GM04504 (cell line): ENCODE measurements at places on chromosomes 5 and 9.

DNA sequence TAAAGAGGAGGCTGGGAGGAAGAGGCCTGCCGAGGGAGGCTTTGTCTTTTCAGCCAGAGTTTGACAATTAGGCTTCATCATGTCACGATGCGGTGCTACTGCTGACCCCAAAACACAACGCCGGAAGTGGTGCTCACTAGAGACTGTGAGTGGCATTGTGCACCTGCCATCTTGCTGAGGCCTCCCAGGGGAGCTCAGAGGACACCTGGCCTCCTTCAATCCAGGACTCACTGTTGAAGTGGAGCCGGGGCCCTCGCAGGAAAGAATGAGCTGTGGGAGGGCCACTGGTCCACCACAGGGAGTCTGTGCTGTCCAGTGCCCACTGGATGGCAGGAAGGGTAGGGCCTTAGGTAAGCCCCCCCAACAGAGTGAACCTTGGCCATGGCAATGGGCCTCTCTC is 12.7 kb upstream of the SLC25A48 start:
- DNase-seq = no peak

DNA sequence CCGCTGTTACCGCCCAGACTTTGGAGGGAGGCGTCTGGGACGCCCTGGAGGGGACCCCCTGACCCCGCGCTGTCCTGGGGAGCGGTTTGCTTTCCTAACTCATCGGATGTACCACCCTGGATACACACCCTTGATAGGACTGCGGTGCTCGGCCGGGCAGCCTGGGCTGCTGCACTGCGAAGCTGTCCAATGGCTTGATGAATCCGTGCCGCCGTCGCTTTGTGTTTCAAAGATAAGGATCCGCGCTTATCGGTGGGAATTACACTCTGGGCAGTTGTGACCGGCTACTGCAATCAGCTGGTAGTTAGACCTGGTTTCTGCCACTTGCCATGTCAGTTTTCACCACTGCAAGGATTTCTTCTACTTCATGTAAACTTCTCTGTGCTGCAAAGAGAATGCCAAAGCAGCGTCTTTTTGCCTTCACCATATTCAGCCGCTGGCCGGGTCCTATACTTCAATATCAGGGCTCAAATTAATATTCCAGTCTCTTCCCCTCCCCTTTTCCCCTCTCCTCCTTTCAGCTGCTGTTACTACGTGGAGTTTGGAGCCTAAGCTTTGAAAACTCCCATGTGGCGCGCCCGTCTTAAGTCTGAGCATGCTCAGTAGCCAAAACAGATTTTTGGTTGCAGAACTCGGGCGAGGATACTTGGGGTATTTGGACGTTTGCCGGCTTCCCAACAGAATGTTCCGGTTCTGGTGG is 727 bp downstream of the SMAD5 start:
- no peak for DNase-seq

GRCh38 chr5:104016646-104017045 is 454.1 kb upstream of the NUDT12 start:
- DNase-seq = peak; percentile 3

DNA sequence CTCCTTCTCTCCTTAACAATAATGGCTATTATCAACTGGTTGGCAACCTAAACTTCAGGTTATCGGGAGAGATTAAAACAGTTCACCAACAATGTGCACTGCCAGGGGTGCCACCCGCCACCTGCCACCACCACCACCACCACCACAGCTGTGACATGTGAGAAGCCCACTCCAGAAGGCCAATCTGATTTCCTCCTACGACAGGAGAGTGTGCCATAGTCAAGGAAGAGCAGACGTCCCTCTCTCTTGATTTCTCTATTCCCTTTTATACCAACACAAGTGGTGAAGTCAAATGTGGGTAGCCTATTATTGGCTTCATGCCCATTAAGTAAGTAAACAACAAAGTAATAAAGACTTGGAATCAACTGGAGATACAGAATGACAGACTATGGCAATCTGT is 22.4 kb downstream of the GNAQ start:
- DNase-seq = no peak

- no peak for DNase-seq
Measured at GRCh38 chr5:156759156-156759555, 90.9 kb upstream of the PPP1R2B start.

DNA sequence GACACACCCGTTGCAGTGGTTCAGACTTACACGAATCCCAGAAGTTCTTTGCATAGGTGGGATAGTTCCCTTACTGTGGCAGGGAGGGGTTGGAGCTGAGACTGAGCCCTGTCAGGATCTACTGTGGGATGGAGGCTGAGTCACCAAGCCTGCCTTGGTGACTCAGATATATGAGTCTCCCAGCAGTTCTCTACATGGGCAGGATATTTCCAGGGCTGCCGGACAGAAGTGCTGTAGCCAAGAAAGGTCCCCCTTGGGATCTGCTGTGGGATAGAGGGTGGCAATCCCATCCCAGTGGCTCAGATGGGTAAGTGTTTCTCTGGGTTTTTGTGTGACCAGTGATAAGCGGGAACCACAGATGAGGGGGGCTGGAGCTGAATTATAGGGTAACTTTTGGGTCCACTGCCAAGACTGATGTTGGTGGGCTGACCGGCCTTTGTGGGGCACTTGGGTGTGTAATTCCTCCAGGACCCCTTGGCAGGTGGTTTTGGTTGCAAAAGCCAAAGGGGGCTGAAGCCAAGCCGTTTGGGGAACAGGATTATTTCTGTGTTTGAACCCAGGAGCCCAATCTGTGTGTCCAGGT is 18.7 kb downstream of the XRCC4 start:
- peak; percentile 60 for DNase-seq

DNA sequence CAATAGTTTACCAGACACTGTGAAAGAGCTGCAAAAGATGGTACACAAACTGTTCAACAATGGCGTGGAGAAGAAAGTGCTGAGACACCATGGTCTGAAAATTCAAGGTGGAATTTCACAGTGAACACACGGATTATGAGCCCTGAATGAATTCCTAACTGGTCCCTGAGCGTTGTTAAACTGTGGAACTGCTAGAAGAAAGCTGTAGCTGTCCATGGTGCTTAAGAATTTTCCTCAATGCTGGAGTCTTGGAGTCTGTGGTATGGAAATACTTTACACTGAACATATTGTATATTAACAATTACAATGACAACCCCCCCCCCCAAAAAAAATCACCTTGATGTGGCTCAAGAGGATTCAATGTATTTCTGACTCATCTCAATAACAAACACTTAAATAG is 68.5 kb downstream of the SLC24A2 start:
- DNase-seq = peak; percentile 1

- peak; percentile 8 for DNase-seq
Measured at GRCh38 chr5:126519637-126520592, 75.1 kb downstream of the ALDH7A1 start.

GRCh38 chr5:90169078-90169477 is 240.5 kb downstream of the CETN3 start:
- DNase-seq = no peak

DNA sequence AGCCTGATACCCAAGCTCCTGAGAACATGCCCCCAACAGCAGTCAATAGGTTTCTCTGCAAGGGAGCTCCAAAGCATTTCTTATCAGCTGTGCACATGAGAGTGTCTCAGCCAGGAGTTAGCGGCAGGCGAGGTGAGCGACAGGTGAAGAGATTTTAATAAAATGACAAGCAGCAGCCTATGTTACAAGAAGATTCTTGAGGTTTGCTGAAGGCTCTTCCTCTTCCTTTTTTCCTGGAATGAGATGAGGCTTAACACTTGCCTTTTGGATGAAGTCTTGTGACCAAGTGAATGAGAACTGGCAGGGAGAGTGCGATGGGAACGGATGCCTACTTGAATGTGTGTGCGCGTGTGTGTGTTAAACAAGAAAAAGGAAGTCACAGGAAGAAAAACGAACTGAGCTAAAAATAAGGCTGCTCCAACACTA is 76.1 kb downstream of the SHB start:
- DNase-seq = no peak

- DNase-seq = no peak
Measured at GRCh38 chr9:37967014-37967760, 63.3 kb upstream of the SLC25A51 start.

DNA sequence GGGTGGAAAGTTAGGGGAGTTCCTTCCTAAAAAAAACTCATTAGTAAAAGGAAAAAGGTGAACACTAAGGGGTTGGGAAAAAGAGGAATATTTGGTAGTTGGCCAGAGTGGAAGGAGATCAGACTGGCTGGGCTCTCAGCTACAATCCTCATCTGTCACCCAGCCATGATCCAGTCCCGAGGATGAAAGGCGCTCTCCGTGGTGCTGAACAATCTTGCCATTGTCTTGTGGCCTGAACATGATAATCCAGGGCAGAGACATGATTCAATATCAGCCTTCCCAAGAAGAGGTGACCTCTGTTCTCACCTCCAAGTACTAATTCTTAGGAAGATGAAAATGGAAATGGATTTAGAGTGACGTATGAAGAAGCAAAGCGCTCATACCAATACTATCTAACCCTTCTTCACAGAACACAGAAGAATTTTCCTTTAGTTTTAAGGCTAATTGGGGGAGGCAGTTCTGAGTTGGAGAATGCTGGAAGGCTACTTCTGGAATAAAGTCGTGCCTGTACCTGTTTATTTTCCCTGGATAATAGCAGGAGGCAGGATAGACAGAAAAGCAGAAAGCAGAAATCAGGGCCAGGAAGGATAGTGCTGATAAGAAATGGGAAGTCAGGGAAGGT is 36.6 kb upstream of the MYORG start:
- peak; percentile 20 for DNase-seq

GRCh38 chr5:67163863-67164595 is 32.6 kb downstream of the CD180 start:
- DNase-seq = no peak

- no peak for DNase-seq
Measured at GRCh38 chr9:134375011-134375390, 48.7 kb downstream of the RXRA start.
